Activated T-helper 9 cell treated with anti-CD3 and anti-CD28 coated beads, Interleukin-2, amount 50 U/mL, for 16 hours (primary cell): ENCODE measurements at places on chromosomes 3 and 15.

DNA sequence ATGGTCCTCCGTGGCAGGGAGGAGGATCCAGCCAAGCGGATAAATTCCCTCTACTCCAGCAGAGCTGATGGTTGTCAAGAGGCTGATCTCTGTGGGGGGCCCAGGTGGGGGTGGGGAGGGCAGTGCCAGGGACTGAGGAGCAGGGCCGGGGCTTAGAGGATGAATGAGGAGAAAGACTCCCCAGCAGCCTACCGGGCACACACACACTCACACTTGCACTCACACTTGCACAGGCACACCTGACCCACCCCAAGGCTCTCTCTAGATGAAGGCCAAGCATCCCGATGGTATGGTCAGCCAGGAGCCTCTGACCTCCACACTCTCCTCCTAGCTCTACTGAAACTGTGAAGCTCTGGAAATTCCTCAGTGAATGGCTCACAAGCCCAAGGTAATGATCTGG lies 131.3 kb upstream of the PRR20G start:
- DNase-seq: no peak

DNA sequence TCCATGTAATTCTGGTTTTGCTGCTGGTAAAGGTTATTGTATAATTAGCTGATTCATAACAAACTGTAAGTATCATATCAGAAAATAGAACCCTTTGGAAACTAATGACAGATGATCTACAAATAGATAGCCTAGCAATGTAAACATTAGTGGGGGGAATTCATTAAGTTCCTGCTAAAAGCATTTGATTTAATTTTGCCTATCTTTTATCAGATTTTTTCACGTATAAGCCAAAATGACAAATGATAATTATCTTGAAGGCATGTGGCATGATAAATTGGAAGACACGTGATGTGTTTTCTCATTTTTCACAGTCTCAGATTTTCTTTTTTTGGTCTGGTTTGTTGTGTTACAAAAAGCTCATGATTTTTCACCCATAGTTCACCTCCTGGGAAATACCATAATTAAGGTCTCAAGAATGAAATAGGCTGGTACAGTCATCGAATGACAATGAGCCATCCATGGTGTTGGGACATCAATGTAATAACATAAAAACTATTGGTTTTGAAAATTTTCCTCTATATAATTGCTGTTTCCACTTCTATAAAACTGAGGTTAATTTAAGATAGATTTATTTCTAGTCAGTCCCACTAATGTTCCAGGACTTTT lies 325.9 kb upstream of the TBL1XR1 start:
- DNase-seq: no peak

DNA sequence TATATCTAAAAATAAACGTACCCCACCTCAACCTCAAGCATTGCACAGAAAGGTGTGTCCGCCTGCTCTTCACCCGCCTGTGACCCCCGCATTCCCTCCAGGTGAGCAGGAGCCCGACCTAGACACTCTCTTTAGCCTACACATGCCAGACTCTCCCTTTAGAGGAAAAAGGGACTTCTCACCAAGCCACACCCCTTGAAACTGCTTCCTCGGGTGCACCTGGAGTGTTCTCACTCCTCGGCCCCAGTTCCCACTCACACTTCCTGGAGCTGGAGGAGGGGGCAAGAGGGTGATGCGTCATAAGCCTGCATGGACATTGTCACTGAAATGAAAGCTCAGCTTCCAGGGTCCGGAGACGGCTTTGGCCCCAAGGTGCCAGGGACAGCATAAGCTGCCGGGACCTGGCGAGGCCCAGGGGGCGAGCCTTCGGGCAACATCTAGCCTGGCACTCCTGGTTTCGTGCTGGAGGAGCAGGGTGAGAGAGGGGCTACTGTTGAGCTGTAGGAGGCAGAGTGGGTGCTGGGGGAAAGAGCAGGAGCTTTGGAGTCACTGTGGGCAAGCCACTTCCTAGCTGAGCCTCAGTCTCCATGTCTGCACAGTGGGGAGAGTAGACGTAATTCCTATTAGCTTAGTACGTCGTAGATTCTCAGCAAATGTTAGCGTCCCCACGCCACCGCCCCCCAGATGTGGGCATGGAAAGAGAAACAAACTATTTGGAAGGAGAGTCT lies 9.8 kb upstream of the MUC4 start:
- DNase-seq: no peak

- no peak for DNase-seq
Measured at GRCh38 chr3:126016616-126017015, 47.6 kb downstream of the ROPN1B start.

DNA sequence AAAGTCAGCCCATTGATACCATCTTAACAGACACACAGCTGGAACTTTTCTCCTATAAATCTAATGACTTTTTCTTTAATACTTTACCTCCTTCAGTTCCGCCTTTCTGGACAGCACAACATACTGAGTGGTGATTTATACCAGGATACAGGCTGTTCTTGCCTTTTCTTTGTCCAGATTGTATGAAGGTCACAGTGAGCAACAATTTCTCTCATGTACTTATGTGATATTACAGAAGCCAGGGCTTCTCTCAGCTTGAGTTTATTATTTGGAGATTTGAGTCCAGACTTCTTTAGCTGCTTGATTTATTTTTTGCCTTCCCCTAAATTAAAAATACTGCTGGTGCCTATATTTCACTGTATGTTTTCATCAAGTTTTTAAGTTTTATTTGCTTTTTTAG lies 976.0 kb downstream of the ROBO2 start:
- DNase-seq: no peak

- no peak for DNase-seq
Measured at GRCh38 chr3:105801397-105801796, 67.4 kb downstream of the CBLB start.

- DNase-seq: no peak
Measured at GRCh38 chr3:181326637-181327223, 337.2 kb upstream of the DNAJC19 start.

DNA sequence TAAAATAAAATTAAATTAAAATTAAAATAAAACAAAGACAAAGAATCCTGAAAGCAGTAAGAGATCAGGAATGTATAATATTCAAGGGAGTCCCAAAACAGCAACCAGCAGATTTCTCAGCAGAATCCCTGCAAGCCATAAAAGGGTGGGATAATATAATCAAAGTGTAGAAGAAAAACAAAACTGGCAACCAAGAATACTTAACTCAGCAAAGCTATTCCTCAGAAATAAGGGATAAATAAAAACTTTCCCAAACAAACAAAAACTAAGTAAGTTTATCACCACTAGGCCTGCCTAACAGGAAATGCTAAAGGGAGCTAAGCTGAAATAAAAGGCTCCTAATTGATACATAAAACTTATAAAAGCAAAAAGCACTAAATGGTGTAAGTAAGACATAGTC lies 29.8 kb downstream of the THBS1 start:
- DNase-seq: no peak

- DNase-seq: peak; percentile 28
Measured at GRCh38 chr3:48268936-48269561, 28.1 kb downstream of the ZNF589 start.

DNA sequence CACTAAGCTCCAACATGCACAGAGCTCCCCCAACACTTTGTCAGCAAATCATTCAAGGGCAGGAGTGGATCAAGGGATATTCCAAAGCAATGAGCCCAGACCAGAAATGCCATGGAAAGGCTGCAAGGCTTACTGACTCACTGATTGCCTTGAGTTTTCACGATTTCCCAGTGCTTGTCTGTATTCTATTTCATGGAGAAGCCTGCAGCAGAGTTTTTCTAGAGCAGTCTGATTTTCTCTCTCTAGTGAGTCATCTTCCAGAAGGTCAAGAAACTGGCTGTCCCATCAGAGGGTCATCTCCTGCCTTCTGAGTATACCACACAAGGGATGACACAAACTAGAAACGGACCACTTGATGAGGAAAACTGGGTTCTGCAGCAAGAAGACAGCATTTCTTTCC lies 16.5 kb downstream of the LMCD1 start:
- no peak for DNase-seq

DNA sequence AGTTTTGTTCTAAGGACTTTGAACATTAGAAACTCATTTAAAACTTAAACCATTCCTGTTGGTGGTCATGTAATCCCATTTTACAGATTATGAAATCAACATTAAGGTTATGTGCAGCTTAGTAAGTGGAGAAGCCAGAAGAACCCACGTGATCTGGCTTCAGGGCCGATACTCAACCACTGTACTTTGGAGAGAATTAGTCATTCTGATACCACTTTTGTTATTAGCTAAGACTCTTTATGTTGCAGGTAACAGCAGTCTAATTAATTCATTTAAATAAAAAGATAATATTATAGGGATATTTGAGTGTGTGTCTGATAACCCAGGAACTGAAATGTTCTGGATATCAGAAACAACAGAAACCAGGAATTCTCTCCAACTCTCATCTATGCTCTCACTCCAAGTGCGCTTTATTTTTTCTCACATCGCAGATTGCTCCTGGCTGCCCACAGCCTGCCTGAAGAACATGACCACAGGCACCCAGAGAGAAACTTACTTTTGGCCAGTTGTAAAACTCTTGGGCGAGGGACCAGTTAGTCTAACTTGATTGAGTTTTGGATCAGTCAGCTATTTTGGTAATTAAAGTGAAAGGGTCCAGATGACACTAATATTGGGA lies 25.2 kb downstream of the UBE2E1 start:
- no peak for DNase-seq

- DNase-seq: peak; percentile 1
Measured at GRCh38 chr15:39685999-39686613, 96.5 kb downstream of the FSIP1 start.

DNA sequence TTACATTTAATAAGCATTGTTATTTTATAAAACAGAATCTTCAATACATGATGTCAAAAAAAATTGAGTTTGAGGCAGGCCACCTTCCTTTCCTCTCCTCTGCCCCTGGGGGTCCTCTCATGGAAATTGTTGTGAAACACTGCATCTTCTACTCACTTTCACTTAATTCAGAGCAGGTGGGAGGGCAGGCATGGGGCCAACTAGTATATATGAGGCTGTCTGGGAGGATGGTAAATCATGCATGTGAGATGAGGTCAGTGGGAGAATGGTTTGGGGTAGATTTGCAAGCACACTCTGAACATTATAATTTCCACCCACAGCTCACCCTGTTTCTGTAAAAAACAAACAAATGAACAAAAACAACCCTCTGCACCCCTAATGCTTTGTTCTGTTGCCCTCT lies 10.4 kb upstream of the CCDC14 start:
- DNase-seq: no peak

DNA sequence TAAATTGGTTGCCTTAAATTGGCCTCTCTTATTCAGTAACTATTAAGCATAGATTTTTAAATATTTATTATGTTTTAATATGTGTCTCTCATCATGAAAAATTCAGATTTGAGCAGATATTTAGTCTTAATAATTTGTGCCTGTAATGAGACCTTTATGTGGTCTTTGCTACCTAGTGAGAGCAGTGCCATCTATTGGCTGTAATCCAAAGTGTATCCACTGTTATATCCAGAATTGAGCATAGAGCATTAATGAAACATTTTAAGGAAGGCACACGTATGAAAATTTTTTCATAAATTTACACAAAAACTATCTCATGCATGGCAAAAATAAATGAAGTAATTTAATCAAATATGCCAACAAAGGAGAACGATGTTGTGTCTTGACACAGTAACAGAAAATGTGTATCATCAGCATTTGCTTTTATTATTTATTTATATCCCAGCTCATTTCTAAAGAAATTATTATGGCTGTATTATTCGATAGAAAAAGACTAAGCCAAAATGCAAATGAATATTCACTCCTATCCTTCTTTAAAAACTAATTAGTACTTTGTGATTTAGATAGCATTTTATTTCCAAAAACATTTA lies 203.5 kb downstream of the RSRC1 start:
- DNase-seq: no peak

- no peak for DNase-seq
Measured at GRCh38 chr3:193788189-193788991, 195.4 kb downstream of the OPA1 start.

GRCh38 chr15:90986790-90987507 lies 7.4 kb downstream of the PRC1 start:
- no peak for DNase-seq

DNA sequence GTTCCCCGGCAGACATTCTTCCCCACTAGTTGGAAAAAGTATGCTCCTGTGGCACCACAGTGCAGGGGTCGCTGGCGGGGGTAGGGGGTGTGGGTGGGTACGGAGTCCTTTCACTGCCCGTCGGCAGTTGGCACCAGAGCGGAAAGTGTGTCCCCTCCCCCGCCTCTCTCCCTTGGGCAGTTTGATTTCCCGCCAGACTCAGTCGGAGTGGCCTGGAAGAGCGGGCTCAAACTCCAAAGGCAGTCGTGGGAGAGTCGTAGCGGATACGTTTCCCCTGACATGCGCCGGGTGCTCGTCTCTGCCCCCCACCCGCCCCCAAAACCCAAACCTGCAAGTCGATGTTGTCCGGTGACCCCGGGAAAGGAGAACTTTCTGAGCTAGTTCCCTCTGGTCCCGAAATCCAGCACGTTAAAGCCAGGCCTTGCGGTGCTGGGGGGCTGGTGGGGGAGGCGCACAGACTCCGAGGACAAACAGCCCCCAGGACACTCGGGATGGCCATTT lies 4.4 kb upstream of the FOXB1 start:
- no peak for DNase-seq

DNA sequence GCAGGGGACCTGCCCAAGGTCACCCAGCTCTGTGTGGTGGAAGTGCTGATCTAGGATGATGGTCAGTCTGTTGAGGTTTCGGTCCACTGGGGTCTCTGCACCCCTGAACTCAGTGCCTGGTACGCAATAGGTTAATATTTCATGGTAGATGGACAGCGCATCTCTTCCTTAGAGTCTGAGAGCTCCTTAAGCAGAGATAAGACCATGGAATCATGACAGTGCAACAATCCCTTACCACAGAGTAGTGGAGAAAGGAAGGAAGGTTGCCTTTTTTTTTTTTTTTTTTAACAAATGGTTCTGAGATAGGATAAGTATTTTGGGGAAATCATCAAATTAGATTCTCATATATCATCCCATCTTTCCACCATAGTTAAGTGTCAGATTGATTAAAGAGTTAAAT lies 79.8 kb upstream of the SLC6A1 start:
- DNase-seq: no peak

- DNase-seq: no peak
Measured at GRCh38 chr15:95929232-95929846, 401.2 kb upstream of the NR2F2 start.

DNA sequence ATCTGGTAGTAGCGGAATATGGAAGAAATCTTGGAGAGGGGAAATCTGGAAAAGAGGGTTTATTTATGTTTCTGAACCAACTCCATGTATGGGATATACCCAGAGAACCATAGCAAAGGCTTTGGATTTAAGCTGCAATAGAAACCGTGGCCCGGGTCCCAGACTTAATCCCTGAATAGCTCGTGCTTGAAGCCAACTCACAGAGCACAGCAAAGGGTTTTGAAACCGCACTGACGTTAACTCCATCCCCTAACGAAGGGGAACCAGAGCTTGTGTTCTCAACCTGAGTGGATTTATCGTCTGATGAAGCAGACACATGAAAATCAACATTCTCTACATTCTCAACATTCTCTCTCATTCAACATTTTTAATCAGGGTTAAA lies 154.6 kb downstream of the APBA2 start:
- no peak for DNase-seq
